CD4-positive, alpha-beta T cell treated with Interleukin-1 beta for 1 hour (primary cell): ENCODE measurements at places on chromosomes 5 and 9.

- no peak for DNase-seq
Measured at GRCh38 chr5:80453366-80453765, 34.5 kb upstream of the FAM151B start.

- no peak for DNase-seq
Measured at GRCh38 chr9:133002147-133003070, 23.9 kb downstream of the GFI1B start.

- no peak for DNase-seq
Measured at GRCh38 chr5:102799017-102799416, 43.9 kb downstream of the PAM start.

GRCh38 chr5:156331845-156332244, 4.9 kb downstream of the SGCD start:
- no peak for DNase-seq

GRCh38 chr9:117772960-117773359, 68.8 kb downstream of the TLR4 start:
- no peak for DNase-seq

GRCh38 chr5:38925154-38925925, 79.5 kb downstream of the OSMR start:
- no peak for DNase-seq

GRCh38 chr5:124179819-124180218, 566.6 kb downstream of the ZNF608 start:
- no peak for DNase-seq

GRCh38 chr5:44809215-44809955, 638 bp downstream of the MRPS30 start:
- DNase-seq = peak; percentile 43

GRCh38 chr5:165881259-165881658, 2375.8 kb downstream of the MAT2B start:
- DNase-seq = no peak

DNA sequence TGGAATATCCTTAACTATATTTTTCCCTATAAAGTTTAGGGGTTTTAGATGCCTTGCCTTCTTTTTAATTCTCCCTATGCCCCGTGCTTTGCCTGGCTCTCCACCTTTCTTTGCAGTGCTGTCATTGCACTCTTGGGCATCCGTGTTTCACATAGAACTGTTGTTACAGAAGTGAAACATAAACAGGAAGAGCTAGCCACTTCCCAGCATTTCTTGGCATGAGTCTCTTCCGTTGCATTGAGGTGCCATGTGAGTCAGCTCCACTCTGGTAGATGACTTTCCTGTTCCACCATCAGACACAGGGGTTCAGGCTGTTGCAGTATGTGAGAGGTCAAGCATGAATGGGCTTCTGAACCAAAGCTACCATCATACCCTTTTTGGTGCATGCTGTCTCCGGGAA, 73.4 kb downstream of the ANGPTL2 start:
- peak; percentile 30 for DNase-seq

DNA sequence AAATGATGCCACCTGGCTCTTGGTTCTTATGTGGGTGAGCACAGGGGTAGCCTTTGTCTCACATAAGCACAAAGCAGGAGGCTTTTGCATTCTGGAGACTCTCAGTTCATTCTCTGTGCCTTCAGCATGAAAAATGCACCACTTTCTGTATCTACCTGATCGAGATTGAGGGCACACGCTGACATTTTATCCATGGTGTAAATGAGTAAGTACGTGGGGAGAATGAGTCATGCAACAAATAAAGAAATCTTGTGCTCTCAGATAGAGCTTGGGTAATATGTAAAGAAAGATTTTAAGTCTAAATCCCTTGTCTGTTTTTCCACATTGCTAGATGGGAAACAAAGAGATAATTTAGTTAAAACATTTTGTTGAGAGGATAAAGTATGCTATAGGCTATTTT, 607.2 kb upstream of the WWC1 start:
- no peak for DNase-seq

DNA sequence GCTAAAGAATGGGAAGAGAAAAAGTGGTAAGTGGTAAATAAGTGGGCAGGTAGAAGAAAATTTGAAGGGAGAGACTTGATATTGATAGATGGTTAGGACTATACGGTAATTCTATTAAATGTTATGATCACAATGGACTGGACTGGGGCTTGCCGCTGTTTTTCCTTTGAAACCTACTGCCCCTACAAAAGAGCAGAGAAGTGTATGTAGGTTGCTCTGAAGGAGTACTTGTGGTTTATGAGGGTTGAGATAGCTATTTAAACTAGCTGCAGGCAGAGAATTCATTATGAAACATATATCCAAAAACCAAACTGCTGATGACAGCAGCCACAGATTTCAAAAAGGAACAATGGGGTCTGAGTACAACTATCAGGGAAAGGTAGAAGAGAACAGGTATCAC, 16.8 kb upstream of the HK3 start:
- no peak for DNase-seq

- DNase-seq = no peak
Measured at GRCh38 chr9:72289401-72289800, 75.6 kb downstream of the ZFAND5 start.

- DNase-seq = no peak
Measured at GRCh38 chr5:115260248-115260647, 2.4 kb downstream of the PGGT1B start.

DNA sequence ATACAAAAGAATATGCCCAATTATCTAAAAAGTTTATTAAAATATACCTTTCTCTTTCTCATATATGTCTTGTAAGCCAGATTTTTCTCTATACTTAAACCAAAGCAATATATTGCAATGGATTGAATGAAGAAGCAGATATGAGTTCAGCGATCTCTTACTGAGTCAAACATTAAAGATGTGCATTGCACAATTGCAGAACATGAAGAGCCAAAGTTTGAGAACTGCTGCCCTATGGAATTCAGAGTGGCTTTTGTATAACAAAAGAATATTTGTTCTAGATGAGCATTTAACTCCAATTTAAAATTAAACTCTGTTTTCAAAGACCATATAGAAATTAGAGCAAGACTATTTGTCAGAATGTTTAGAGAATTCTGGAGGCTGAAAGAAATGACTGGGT, 519.0 kb upstream of the DAB2 start:
- DNase-seq = no peak

GRCh38 chr9:132858751-132859150, 19.3 kb downstream of the AK8 start:
- DNase-seq = no peak

DNA sequence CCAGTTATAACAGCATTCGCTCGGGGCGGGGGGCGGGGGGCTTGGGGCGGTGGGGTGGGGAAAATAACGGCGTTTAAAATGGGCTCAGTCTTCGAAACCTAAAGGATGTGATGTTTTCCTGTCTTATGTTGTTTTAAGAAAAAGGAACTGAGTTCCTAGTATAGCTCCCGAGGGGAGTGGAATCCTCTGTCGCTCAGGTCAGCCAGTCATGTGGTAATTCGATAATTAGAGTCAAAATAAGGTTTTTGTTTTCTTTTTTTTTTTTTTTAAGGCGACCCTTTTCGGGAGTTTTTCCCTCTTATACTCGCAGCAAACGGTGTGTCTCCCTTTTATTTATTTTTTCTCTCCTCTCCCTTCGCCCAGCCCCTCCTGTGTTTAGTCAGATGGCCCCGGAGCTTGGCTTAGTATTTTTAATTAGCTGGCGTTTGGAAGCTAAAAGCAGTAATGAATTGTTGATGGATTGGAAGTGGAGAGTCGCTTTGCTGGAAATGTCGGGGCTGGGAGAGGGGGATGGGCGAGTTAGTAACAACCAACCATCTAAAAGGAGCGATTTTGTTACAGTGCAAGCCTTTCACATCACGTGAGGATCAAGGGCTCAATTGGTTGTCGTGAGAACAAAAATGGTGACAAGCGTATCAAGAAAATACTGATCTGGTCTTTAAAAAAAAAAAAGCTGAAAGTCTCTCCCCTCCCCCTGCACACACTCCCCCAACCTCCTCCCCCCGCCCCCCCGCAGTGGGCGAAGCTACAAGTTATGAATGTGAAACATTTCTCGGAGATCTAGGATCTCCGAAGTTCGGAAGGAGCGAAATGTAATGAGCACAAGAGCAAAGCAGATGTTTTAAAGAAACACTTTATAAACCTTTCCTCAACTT, 714 bp upstream of the ZNF608 start:
- peak; percentile 68 for DNase-seq

- DNase-seq = no peak
Measured at GRCh38 chr9:4984171-4984620, 876 bp upstream of the JAK2 start.

GRCh38 chr5:170296036-170296934, 1.3 kb downstream of the LCP2 start:
- DNase-seq = peak; percentile 39

- no peak for DNase-seq
Measured at GRCh38 chr9:15240927-15241326, 66.1 kb downstream of the TTC39B start.

DNA sequence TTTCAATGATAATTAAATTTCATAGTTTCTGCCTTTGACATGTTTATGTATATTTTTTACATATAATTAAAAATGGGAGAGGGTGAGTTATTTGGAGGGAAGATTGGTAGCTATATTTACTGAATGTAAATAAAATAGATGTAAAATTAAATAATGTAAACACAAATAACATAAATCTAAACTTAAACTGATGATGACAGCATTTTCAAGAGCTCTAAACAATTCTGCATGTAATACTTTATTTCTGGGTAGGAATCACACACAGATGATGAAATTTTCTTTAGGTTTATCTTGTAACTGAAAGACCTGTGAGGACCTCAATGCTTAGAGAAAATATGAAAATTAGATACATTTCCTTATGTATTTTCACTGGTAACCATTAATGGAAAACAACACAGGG, 42.2 kb upstream of the RIOK2 start:
- no peak for DNase-seq
